ENCODE measurements at places on chromosomes 3 and 15.

DNA sequence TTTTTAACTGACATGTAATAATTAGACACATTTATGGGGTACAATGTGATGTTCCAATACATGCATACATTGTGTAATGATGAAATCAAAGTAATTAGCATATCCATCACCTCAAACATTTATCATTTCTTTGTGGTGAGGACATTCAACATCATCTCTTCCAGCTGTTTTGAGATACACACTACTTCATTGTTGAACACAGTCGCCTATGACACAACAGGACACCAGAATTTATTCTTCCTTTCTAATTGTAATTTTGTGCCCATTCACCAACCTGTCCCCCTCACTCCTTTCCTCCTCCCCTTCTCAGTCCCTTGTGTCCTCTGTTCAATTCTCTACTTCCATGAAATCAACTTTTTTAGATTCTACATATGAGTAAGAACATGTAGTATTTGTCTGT, 113.4 kb upstream of the CBLB start:
- no peak for DNase-seq

DNA sequence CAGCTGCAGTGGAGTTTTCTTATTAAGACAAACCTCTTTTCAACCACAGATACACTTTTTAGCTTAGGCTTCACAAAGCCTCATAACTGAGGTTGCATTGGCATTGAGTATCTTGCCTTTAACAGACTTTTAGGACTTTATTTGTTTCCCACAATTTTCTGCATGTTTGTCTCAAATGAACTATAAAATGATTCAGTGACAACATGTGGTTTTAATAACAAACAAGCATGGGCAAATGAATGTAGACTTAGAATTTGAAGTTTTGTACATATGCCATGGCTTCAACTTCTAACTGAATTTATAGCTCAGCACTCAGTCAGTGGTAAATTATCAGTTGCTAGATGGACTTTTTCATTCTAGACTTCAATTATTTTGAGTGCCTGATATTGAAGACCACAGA, 101.6 kb downstream of the SLC25A26 start:
- DNase-seq: no peak

DNA sequence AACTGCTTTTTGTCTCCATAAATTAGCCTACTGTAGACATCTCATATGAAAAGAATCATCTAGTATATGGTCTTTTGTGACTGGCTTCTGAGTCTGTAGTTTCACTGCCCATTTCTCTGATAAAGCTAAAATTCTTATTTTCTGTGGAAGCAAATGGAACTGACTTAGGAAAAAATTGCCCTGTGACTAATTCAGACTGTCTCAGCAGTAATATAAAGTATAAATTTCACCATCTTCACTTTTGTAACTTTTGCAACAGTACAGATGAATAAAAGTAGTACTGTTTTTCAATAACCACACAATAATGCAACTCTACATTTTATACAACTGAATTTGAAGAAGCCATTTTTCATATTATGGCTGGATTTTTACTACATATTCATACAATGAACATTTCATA, 104.1 kb downstream of the TBC1D5 start:
- no peak for DNase-seq

GRCh38 chr3:44624749-44625480, at the start of gene ZNF197:
ZNF197 (plus strand) TSS chr3:44625036; CDS start chr3:44629155, 4,119 bp downstream.
- DNase-seq: peak; percentile 68

GRCh38 chr15:92847841-92848240, 52.3 kb upstream of the CHD2 start:
- DNase-seq: no peak

DNA sequence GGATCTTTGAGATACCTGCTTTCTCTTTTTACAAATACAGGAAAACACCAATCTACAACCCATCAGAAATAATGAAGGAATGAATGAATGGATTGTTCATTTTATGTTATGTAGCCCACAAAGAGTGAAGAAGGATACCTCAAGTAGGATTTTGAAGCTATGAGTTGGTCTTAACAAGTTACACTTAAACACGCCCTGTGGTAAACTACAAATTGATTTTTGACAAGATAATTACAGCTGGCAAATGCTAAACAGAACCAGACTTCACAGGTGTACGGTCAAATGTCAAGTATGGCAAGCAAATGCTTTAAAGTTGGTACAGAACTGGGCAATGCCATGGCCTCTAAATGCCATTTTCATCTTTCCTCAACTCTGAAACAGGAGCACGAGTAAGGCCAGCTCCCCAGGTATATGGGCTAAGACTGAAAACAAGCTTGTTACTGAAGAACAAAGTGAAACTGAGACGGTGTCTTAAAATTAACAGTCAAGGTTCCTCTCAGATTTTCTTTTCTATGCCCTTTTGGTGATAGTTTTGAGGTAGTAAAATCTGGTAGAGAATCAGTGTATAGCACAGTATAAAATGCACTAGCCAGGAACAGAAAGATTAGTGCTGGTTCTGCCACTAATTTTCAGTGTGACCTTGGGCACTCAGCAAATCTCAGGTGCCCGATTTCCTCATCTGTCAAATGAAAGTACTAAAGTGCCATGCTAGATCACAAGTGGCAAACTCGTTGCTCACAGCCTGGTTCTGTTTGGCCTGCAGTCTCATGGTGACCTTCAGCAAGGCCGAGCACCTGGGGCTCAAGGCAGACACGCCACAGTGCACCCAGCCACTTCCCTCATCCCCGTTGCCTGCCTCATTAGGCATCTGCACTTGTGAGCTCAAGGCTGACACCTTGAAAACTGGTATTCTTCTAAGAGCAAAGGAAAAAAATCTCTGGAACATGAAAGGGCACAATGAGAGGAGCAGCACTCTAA, 9.5 kb downstream of the RUVBL1 start:
- no peak for DNase-seq

DNA sequence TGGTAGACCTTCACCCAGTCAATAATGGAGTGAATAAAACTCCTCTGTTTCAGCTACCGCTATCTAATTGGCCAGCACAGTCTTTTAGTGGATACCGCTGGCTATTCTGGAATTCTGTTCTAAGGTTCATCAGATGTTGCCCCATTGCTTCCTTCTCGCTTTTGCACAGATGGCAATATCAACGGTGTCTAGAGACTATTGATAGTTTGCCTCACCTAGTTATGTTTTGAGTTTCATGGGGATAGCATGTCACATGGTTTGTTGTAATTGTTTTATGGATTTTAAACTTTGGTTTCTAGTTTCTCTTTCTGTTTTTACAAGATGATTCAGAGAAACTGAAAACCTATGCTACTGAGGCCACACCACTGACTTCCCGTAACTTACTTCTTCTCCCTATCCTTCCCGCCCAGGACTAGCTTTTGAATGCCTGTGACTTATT, 2.0 kb downstream of the XRN1 start:
- no peak for DNase-seq

GRCh38 chr3:66854601-66855151, 143.4 kb upstream of the KBTBD8 start:
- DNase-seq: no peak

- DNase-seq: no peak
These were observed 1.6 kb downstream of the PLXNA1 start for GRCh38 chr3:126984391-126985131.

GRCh38 chr3:140736863-140737460, 59.1 kb downstream of the TRIM42 start:
- DNase-seq: no peak

DNA sequence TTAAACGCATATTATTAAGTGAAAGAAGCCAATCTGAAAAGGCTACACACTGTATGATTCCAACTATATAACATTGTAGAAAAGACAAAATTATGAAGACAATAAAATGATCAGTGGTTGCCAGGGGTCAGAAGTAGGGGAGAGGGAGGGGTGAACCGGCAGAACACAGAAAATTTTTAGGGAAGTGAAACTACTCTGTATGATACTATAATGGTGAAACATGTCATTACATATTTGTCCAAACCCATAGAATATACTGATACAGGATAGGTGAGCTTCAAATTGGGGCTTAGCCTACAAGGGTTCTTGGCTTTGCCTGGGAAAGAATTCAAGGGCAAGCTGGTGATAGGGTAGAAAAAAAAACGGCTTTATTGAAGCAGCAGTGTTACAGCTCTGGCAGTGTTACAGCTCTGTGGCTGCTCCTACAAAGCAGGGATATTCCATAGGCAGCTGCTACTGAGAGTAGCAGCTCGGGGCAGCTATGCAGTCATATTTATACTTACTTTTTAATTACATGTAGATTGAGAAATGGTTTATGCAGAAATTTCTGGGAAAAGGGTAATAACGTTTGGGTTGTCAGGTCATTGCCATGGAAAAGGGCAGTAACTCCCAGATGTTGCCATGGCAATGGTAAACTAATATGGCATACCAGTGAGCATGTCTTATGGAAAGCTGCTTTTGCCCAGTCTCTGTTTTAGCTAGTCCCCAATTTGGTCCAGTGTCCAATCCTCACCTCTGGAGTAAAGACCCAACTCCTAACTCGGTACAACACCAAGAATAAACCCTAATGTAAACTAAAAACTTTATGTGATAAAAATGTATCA, 125.1 kb upstream of the SLC25A36 start:
- no peak for DNase-seq

DNA sequence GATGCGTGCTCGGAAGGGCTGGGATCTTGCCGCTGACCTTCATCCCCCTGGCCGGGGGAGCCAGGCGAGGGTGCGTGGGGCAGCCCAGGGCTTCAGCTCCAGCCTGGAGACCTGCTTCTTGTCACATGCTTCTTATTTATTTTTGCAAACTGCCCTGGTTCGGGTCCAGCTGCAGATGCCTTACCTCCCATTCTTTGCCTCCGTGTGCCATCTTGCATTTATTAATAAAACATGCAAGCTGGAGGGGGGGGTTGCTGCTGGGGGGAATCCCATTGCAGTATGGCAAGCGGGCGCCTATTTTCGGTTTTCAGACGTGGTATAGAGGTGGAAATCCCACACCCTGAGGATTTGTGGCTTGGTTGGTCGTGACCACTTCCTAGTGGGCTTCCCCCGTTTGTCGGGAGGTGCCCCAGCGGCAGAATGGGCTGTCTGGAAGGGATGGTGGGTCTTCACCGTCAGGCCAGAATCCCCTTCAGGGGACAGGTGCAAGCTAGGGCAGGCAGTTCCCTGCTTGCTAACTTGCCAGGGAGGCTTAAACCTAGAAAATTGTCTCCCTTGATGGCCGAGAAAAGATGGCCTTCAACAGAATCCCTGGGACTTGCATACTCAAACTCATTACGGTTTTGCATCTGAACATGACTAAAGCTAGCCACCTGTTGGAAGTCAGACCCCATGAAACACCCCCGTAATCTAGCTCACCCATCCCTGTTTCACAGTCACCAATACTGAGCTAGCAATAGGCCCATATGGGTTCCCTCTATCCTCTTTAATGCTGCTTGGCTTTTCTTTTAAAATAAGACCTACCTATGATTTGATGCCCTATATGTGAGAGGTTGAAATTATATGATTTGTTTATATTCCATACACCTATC, 569 bp downstream of the TMEM266 start:
- no peak for DNase-seq

- peak; percentile 4 for DNase-seq
These were observed 775 bp downstream of the TTC21A start for GRCh38 chr3:39108200-39108710.

DNA sequence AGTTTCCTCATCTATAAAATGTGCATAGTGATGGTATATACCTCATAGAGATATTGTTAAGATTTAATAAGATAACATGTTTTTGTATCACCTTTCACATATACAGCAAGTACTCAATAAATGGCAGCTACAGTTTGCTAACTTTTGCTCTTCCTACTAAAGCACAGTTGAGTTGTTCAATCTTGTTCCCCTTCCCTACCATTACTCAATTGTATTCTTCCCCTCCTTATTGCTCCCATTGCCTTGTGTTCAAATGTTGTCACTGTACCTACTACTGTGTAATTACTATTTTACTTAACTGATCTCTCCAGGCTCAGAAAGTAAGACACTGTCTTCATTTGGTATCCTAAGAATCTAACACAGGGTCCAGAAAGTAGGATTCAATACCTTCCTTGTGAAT, 5.5 kb downstream of the CD47 start:
- DNase-seq: no peak

DNA sequence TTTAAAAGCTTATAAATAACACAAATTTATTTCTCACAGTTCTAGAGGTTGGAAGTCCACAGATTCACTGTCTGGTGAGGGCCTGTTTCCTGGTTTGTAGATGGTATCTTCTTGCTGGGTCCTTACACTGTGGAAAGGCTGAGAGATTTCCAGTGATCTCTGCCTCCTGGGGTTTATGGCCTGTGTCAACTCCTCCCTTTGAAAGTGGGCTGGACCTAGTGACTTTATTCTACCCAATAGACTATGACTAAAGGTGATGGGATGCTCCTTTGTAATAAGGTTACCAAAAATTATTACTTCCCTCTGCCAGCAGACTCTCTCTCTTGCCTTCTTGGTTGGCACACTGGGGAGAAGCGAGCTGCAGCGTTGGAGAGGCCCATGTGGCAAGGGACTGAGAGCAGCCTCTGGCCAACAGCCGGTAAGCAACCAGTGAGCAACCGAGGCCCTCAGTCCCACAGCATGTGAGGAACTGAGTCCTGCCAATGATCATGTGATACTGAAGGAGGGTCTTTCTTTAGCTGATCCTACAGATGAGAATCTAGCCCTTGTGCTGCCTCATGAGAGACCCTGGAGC, 14.0 kb upstream of the COPG1 start:
- DNase-seq: no peak

DNA sequence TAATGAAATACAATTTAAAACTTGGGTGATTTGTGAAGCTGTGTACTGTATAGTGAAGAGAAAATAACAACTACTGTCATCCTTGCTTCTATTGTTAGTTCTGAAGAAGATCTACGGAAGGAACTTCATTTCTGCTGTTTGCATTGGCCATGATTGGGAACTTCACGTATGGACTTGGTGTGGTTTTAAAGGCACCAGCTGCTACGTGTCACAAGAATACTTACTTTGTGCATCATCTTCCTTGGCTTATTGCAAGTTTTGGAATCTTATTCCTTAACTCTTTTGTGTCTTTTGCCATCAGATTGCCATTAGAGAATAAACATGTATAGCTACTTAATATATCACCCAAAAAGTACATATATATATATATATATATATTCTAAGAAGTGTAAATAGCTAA, 75.0 kb upstream of the VEPH1 start:
- DNase-seq: no peak

GRCh38 chr3:101976473-101976872, 127.2 kb downstream of the NFKBIZ start:
- no peak for DNase-seq

DNA sequence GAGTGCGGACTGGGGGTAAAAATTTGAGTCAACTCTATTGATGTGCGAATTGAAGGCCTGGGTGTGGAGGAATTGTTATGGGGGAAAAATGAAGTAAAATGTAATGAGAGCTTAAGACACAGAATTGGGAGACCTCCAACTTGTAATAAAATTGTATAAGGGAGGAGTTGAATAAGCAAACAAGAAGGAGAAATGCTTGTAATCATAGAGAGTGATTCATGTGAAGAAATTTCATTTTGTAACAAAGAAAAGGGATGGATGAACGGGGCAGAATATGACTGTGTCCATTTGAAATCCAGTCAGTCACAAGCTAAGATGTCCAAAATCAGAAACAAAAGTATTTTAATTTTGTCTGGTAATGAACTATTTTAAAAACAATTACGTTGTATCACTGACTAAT, 552.3 kb downstream of the NAALADL2 start:
- no peak for DNase-seq

DNA sequence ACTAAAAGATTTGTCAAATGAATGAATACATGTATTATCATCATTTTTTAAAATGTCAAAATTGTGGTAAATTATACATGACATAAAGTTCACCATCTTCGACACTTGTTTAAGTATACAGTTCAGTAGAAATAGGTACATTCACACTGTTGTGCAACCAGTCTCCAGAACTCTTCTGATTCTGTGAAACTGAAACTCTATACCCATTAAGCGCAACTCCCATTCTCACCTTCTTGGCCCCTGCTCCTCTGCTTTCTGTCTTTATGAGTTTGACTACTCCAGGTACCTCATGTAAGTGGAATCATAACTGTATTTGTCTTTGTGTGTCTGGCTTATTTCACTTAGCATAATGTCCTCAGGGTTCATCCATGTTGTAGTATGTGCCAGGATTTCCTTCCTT, 50.1 kb upstream of the KBTBD8 start:
- DNase-seq: no peak
